AG04449 (cell line): ENCODE measurements at places on chromosomes 5 and 9.

- no peak for DNase-seq
Observed at GRCh38 chr5:137923856-137924255, 34.6 kb downstream of the PKD2L2 start.

DNA sequence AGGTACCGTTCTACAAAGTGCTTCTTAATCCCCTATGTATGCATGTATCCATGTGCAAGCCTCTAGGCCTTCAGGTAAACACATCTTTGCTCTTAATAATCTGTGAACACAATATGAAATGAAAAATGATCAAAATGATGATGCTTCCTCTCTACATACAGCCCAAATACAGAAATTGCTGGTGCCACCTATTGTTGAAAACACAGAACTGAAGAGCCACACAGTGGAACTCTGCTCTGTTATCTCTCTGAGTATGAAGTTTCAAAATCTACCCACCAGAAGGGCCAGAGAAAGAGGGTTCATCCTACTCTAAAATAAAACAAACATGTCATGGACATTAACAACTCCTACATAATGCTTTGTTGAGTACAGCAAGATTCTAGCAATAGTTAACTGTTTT, 71.3 kb downstream of the GLIS3 start:
- DNase-seq: no peak

GRCh38 chr5:67189931-67190330, 6.7 kb downstream of the CD180 start:
- no peak for DNase-seq

DNA sequence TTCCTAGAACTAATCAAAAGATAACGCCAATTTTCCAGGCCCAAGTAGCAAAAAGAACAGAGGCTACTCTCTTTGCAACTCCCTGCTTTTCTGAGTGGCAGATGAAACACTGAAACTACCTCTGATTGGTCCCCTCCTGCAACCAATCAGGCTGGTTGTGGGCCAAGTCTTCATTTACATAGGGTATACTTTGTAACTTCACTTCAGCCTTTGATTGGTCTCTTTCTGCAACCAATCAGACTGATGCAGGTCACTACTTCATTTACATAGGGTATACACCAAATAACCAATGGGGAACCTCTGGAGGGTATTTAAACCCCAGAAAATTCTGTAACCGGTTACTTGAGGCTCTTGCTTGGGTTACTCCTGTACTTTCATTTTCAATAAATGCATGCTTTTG, 289.6 kb downstream of the MED10 start:
- DNase-seq: no peak

GRCh38 chr9:116565986-116566385, 121.1 kb upstream of the TRIM32 start:
- no peak for DNase-seq
